ENCODE measurements at places on chromosomes 5 and 9. TPM values are rescaled to one million over a fixed set of nuclear protein-coding genes. Genes with fewer than 3 reads are reported as not detected.

Gene SV2C
- 0.08 TPM for total RNA-seq

Gene C5orf46
- not detected for total RNA-seq

Gene IFNA21
- not detected for total RNA-seq

Gene CDH9
- not detected for total RNA-seq

Gene FGF18
- total RNA-seq, result not detected

Gene P4HA2
- 70.4 TPM for total RNA-seq

Gene CD72
- 0.11 TPM for total RNA-seq

Measured in hair follicular keratinocyte (primary cell).